ENCODE measurements at places on chromosomes 12 and 14.
A peak's percentile ranks its signal among the peaks of the same experiment; 100 is the strongest.

DNA sequence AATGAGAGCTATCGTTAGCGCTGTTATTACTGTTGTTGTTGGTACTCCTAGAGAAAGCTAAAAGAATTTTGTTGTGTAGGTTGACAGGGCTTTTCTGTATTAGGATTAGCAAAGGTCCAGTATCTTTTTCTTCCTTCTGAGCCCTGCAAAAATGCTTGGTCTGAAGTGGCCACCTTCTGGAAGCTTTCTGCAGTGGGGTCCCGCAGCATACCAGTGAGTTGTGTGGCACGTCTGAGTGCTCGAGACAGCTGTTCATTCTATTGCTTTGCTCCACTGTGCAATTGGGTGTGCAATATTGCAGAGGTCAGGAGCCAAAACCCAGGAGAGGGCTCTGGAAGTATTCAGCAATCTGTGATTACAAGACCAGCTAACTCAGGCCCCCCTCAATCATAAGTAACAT, 57.1 kb downstream of the CCDC60 start:
- ATAC-seq: no peak

DNA sequence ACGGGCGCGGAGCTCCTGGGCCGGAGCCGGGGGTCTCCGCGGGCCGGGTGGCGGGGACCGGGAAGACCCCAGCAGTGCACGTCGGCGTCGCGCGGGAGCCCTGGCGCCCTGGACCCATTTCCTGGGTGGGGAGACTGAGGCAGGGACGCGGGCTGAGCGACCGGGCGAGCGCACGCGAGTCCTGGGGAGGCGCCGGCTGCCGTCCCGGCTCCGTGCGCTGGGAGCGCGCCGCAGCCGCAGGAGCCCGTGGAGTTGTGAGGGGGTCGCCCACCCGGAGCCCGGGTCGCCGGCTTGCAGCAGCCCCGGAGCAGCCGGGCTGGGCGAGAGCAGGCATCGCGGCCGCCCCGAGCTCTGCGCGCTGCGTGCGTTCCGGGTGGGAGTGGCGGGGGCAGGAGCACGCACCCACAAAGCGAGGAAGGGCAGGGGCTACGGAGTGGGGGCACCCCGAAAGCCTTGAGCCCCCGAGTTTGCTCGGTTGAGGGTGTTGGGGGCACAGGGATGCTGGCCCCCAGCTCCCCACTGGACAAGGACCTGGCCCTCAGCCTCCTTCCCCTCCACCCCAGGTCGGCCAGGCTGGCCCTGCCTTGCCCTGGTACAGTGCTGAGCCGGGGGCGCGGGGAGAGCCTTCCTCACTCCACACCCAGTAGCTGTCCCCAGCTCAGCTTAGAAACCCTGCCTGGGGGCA, 620 bp downstream of the MMP17 start:
- peak; percentile 30 for ATAC-seq

DNA sequence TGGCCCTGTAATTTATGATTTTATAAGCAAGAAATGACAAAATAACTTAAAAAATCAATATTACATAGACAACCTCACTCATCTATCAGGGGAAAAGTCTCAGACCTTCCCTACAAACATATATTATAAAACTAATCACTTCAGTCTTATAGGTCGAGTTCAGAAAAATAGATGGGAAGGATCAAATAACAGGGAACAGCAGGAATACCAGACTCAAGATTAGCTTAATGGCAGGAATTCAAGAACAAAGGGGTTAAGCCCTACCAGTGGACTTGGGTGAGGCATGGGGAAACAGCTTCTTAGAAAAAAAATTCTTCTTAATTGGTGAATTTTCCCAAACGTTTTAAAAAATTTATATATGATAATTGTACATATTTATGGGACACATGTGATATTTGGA, 51.6 kb upstream of the CRY1 start:
- ATAC-seq: no peak

DNA sequence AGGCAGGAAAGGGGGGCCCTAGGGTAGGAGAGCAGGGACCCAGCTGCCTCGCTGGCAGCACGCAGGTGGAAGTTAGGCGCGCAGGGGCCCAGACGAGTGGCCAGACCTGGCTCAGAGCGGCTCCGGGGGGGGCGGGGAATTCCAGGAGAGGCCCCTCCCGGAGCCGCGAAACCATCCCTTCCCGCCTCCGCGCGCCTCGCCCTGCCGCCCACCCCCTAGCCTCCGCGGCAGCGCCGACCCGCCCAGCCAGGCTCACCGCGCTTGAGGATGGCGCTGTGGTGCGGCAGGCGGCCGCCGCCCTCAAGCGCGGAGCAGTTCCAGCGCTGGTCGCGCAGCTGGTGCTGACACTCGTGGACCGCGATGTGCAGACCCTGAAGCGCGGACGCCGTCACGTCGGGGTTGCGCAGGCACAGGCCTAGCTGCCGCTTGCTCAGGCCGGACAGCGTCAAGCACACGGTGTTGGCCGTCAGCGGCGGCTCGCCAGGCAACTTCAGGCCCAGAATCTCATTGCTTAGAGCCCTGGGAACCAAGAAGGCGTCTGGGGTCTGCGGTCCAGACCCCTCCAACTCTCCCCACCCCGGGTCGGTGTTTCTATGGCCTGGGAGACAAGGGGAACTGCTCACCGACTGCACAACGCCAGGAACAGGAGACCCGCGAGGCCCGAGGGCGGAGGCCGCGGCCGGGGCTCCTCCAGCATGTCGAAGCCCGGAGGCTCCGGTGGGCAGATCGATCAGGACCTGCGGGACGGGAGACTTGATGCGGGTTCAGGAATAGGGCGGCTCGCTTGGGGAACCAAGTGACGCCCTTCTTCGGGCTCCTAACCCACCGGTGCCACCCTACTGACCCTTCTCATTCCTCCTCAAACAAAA, 1.5 kb downstream of the WNT10B start:
- peak; percentile 17 for ATAC-seq

DNA sequence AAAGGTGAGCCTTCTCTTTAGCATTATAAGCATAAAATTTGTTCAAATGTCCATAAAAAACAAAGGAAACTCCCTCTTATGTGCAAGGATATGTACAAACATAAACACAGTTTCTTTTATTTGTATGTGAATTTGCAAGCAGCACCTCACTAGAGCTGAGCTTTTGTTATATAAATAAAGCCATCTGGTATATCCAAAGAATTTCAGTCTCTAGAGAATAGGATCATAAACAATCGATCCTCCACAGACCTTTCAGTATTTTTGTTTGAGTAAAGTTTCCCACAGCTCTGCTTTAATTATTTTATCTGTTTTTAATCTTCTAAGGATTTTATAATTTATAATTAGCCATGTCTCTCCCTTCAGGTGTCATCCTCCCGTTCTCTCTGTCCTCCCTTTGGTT, 89.2 kb downstream of the OTOGL start:
- no peak for ATAC-seq

GRCh38 chr14:64196814-64197411, 97.3 kb downstream of the ESR2 start:
- ATAC-seq: peak; percentile 96
